ENCODE measurements at places on chromosomes 5 and 9. TPM values are rescaled to one million over a fixed set of nuclear protein-coding genes. Genes with fewer than 3 reads are reported as not detected.

Gene PCDHA3
- total RNA-seq: not detected

Gene GABRA6
- total RNA-seq: not detected

Gene ANKRD34B
- 0.07 TPM for total RNA-seq

Gene ZNF483
- 2.5 TPM for total RNA-seq

Gene AK3
- 41.0 TPM for total RNA-seq

Gene UBLCP1
- total RNA-seq: 31.0 TPM

DNA sequence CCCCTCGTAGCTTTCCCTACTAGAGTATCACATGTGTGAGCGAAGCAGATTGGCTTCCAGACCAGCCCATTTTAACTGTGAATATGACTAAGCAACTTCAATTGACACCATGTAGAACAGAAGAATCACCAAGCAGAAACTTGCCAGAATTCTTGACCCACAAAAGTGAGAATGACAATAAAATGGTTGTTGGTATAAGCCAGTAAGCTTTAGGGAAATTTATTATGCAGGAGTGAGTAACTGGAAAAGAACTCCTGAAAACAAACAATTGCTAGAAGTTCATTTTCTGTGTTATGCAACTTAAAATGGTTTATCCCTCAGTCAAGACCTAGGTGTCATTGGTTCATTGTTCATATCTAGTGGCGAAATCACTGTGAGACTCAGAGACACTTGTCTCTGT lies 303.1 kb downstream of the DMRT2 start:
- no peak overlapping the region for H3K4me3 ChIP-seq
- no peak overlapping the region for H3K27ac ChIP-seq
- H3K36me3 ChIP-seq: no peaks in the 10 kb centered on the region
- DNase-seq: no peak
- no peaks in the 10 kb centered on the region for H3K27me3 ChIP-seq
- H3K4me1 ChIP-seq: no peaks in the 10 kb centered on the region

GRCh38 chr5:32303755-32304120 lies 9.0 kb downstream of the MTMR12 start:
- no peak overlapping the region for H3K27ac ChIP-seq
- no peak overlapping the region for H3K4me3 ChIP-seq
- no peak for DNase-seq
- H3K27me3 ChIP-seq: no peaks in the 10 kb centered on the region

GRCh38 chr9:111983484-111983908 lies 86.9 kb downstream of the UGCG start:
- no peak overlapping the region for H3K4me3 ChIP-seq
- no peak for DNase-seq
- H3K27me3 ChIP-seq: no peaks in the 10 kb centered on the region
- no peak overlapping the region for H3K27ac ChIP-seq
- H3K4me1 ChIP-seq: peaks cover 31% of the 10 kb centered on the region

- no peak overlapping the region for H3K27ac ChIP-seq
- DNase-seq: no peak
- no peaks in the 10 kb centered on the region for H3K27me3 ChIP-seq
Observed at GRCh38 chr5:120771202-120771601, 307.1 kb downstream of the PRR16 start.

DNA sequence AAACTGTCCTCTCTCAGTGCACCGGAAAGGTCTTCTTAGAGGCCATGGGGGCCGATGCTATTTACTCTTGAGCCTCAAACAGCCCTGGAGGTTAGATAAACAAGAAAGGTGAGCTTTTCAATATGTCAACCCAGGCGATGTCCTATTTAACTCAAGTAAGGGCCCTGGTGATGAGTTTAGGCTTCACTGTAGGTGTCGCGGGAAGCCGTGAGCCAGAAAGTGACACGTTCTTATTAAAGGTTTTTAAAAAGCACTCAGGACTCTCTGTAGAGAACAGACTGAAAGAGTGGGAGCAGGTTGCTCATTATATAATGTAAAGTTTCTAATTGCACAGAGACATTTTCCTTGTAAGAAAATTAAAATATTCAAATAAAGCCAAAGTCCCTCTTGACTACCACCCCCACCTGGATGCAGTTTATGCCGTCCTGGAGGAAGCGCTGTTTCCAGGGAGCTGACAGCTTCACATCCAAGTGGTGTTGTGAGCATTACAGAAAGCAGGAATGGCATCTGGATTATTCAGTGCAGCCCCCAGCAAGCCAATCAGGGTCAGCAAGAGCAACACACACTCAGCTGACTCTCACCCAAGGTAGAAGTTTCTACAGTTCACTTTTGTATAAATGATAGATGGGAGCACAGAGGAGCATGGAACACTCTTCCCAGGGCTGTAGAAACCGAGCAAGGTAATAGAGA lies 280.3 kb downstream of the DRD1 start:
- H3K4me3 ChIP-seq: no peak overlapping the region
- H3K27ac ChIP-seq: no peak overlapping the region

DNA sequence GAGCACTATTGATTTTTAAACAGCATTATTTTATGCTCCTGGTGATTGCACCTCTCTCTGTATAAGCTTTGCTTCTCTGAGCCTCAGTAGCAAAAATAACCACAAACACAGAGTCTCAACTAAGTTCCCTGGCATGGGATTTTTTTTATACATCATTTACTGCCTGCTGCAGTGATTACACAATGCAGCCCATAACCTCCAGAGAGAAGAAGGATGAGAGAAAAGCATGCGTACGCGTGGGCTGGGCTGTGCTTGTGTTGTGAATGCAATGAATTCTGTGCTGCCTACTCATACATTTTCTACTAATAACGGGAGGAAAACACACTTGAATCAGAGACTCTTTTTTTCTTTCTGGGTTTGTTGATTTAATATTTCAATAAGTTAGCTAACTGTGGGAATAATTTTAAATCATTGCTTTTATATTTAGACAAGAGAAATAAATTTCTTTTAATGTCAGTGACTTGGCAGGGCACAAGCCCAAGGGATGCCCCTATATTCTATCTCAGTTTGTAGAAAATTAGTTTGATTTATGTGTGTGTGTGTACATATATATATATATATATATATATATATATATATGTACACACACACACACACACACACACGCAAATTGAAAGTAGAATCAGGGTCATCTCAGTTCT lies 351.5 kb downstream of the MED10 start:
- no peaks in the 10 kb centered on the region for H3K36me3 ChIP-seq
- no peak overlapping the region for H3K4me3 ChIP-seq
- H3K27me3 ChIP-seq: peaks cover 6% of the 10 kb centered on the region
- H3K27ac ChIP-seq: no peak overlapping the region
- DNase-seq: no peak

- H3K4me1 ChIP-seq: no peaks in the 10 kb centered on the region
- H3K27me3 ChIP-seq: peaks cover 7% of the 10 kb centered on the region
- H3K27ac ChIP-seq: no peak overlapping the region
- no peak for DNase-seq
- H3K4me3 ChIP-seq: no peak overlapping the region
Observed at GRCh38 chr9:138066049-138066448, 188.5 kb downstream of the CACNA1B start.

DNA sequence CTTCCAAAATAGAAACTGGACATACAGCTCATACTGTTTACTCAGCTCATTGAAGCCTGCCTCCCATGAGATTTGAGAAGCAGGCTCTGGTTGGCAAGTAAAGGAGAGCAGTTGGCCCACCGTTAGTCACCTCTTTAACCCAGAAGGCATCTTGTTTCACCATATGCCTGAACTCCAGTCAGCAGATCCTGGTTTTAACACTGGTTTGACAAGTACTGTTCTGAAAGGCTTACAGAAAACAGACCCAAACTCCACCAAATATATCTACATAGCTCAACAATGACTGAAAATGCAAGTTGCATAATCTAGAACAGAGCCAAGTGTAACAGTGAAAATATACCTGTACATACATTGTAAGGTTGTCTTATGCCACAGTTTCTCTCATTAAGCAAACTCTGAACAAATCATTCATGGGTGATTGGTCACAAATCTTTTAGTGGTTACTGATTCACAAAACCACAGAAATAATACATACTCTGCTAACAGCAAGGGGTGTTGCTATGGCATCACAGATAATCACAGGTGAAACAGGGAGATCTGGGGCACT lies 198.8 kb downstream of the BNC2 start:
- no peaks in the 10 kb centered on the region for H3K36me3 ChIP-seq
- H3K27ac ChIP-seq: no peak overlapping the region
- H3K4me1 ChIP-seq: no peaks in the 10 kb centered on the region
- no peaks in the 10 kb centered on the region for H3K27me3 ChIP-seq
- DNase-seq: no peak
- no peak overlapping the region for H3K4me3 ChIP-seq

GRCh38 chr5:112339761-112340160 lies 79.3 kb downstream of the EPB41L4A start:
- no peaks in the 10 kb centered on the region for H3K4me1 ChIP-seq
- H3K27me3 ChIP-seq: peaks cover 7% of the 10 kb centered on the region
- no peaks in the 10 kb centered on the region for H3K36me3 ChIP-seq

DNA sequence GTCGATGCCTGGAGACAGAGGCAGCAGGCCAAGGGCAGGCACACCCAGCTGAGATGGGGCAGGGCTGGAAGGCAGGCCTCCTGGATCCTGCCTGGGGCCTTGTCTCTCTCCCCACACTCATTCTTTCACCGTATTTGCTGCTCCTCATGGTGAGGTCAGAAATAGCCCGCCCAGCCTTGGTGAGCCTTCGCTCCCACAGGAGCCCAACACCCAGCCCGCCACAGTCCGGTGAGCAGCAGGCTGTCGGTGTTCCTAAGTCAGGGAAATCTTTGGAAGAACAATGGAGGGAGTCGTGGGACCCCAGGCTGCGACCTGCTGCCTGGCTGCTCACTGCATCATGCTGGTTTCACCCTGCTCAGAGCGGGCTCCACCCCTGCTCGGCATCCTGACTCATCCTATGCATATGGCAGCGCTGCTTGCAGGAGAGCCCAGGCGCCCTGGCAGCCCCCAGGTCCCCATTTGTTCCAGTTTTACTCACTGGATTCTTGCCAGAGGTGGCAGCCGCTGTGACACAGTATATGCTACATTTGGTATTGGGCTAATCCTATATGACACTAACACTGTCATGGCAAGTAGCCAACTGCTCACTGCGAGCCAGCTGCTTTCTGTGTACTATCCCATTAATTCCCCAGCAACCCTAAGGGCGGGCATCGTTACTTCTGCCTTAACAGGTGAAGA lies 53.2 kb upstream of the NCS1 start:
- H3K4me1 ChIP-seq: no peaks in the 10 kb centered on the region
- H3K27ac ChIP-seq: peak overlapping the region; percentile 33
- no peak overlapping the region for H3K4me3 ChIP-seq
- DNase-seq: peak; percentile 20

- no peak for DNase-seq
- H3K4me1 ChIP-seq: no peaks in the 10 kb centered on the region
- H3K27me3 ChIP-seq: no peaks in the 10 kb centered on the region
- no peaks in the 10 kb centered on the region for H3K36me3 ChIP-seq
Observed at GRCh38 chr5:172660974-172661373, 19.9 kb downstream of the NEURL1B start.

Data from activated CD4-positive, alpha-beta T cell treated with anti-CD3 and anti-CD28 coated beads for 36 hours (primary cell).